NCI-H526 treated with DMSO at 0.1 percent for 48 hours (cell line): ENCODE measurements at places on chromosomes 2 and 18.

DNA sequence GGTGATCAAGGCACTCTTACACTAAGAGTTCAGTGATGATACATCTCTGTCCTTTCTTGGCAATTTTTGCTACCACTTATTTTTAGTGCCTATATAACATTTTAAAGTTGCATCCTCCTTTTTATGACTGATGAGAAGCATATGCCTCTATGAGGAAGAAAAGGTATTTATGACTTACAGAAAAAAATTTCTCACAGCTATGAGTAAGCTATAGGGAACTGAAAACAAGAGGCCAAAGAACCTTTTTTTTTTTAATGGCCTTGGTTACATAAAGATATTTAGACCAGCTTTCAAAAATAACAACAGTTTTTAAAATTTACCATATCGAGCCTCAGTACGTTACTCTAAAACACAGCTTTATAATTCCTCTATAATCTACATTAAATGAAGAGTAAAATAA, 21.3 kb downstream of the MBD5 start:
- DNase-seq = no peak

DNA sequence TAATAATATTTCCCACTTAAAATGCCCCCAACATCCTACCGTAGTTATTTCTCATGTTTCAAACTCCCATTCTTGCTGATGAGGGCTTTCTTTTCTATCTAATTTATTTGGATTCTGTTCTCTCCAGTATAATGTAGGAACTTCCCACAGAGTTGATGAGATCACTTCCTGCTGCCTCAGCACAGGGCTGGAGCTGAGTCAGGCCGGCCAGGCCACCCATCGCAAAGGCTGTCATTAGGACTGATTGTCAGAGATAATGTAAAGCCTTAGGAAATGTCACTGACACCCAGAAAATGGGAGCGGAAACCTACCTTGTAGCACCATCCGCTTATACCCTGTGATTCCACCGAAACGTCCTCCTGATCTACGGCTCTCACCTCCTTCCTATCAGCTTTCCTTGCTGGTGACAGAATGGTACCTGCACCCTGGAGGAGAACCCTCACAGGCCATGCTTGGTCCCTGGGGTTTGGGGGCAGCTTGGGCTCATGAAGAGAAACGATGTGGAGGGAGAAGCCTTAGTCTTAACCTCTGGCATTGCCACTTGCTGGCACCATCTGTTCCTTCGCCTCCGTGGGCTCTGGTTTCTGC, 672.8 kb upstream of the ID2 start:
- DNase-seq = no peak

GRCh38 chr2:136765256-136766072, at the start of gene THSD7B:
TSS of gene THSD7B (plus strand) at chr2:136765545. CDS start at chr2:136882179, 116,634 bp downstream.
- no peak for DNase-seq

DNA sequence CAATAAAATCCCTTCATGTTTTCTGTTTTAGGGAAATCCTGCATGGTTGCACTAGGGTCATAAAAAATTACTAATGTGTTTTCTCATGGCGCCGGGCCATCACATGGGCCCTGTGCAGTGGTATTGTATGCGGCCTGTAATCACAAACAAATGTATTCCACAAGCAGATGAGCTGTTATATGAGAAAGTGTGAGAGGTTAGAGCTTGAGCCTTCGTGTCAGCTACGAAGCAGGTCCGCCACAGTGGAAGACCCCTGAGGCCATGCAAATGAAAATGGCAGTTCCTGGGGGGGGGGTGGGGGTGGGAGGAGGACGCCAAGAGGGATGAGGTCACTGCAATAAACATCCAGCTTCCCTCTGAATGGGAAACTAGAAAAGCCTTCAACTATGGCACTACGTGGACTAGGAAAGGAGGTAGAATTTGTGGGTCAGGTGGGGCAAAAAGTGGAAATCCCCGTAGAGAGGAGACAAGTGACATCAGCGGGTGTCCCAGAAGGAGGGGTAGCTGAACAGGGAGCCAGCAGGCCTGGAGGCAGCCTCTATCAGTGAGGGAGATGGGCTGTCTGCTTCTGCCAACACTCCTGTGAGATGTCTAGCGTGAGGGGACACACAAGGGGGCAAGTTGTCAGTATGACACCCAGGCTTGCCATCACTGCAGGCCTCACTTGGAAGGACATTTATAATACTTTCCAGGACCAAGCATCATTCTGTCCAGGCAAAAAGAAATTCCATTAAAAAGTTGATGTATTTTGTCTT, 130.3 kb upstream of the CTAGE1 start:
- DNase-seq = peak; percentile 57

- no peak for DNase-seq
Measured at GRCh38 chr2:31950946-31951562, 59.8 kb downstream of the MEMO1 start.

DNA sequence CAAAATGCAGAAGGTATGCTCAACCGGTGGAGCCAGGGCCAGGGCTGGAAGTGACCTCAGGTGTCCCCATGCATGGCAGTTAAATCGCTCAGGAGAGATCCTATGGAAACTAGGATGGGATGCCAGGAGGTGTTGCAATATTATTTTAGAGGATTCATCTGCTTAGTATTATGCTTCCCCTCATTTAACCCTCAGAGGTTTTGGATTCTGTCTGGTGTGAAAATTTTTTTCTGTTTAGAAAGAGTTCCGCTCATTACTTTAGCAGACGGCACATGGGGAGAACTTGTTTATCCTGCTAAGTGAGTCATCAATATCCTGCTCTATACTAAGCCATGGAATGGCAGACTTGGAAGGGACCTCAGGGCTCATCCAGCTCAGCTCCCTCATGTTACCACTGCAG, 42.5 kb downstream of the TRIB2 start:
- no peak for DNase-seq

- DNase-seq = no peak
Measured at GRCh38 chr2:111930875-111931274, 32.5 kb downstream of the MERTK start.

GRCh38 chr2:173851141-173851641, 114.0 kb downstream of the SP3 start:
- no peak for DNase-seq

- no peak for DNase-seq
Measured at GRCh38 chr2:230774348-230774951, 61.8 kb downstream of the CAB39 start.

DNA sequence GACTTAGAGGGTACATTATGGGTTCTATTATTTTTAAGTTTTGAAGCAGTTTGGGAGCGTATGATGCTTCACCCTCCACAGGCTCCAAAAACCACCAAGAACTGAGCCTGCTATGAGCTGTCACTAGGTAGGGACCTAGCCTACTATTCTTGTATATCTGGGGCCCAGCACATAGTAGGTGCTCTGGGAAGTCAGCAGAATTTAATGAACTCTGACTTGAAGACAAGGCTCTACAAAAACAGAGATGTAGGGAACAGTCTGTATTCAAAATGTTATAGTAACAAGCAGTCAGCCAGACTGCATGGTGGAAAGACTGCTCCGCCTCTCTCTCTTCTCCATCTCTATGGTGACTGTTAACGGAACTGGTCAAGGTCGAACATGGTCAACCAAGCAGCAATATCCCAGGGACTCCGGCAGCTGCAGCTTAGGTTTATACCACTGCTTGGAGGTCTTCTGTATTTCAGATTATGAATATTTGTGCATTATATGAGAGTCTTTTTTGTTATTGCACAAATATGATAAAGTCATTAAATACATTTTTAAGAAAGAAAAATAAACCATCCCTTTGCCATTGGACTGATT, 22.2 kb upstream of the YWHAQ start:
- DNase-seq = no peak

- DNase-seq = no peak
Measured at GRCh38 chr18:2148823-2149222, 422.5 kb downstream of the METTL4 start.

- DNase-seq = no peak
Measured at GRCh38 chr2:206869824-206870495, 69.4 kb upstream of the CPO start.

GRCh38 chr18:48541026-48541746, 2.4 kb downstream of the CTIF start:
- peak; percentile 49 for DNase-seq

GRCh38 chr2:121565389-121566250, 34.9 kb downstream of the RNU4ATAC start:
- DNase-seq = no peak

DNA sequence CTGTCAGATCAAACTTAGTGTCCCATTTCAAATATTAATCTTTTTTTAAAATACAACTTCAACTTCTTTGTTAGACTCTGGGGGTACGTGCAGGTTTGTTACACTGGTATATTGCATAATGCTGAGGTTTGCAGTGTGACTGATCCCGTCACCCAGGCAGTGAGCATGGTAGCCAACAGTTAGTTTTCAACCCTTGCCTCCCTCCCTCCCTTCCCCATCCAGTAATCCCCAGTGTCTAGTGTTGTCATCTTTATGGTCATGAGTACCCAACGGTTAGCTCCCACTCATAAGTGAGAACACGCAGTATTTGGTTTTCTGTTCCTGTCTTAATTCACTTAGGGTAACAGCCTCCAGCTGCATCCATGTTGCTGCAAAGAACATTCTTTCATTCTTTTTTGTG, 23.9 kb downstream of the NOL10 start:
- DNase-seq = no peak

DNA sequence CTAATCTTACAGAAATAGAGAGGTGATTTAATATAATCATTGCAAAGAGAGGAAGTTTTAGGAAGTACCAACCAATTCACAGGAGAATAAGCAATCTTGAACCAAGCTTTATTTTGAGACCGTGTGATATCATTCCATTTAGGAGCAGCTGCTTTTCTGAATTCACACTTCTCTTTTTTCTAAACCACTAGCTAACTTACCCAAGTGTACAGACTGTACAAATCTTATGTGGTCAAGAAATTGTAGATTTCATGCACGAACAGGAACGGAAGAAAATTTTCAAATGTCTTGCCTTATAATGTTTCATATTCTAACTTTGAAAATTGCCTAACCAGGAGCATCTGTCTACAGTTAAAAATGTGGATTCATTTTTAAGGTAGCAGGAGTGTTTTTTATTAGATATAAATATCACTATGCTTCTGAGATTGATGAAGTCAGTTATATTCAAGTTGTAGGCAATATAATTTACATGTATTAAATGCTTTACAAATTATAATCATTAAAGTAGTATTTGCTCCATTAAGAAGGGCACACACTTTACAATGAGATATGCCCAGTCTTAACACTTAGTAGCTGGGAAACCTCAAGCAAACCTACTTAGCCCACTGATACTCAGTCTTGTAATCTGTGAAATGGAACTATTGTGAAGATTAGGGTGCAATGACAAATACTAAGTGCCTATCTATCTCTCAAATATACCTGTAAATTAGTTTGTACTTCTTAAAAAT, 302.2 kb upstream of the STON1 start:
- no peak for DNase-seq

DNA sequence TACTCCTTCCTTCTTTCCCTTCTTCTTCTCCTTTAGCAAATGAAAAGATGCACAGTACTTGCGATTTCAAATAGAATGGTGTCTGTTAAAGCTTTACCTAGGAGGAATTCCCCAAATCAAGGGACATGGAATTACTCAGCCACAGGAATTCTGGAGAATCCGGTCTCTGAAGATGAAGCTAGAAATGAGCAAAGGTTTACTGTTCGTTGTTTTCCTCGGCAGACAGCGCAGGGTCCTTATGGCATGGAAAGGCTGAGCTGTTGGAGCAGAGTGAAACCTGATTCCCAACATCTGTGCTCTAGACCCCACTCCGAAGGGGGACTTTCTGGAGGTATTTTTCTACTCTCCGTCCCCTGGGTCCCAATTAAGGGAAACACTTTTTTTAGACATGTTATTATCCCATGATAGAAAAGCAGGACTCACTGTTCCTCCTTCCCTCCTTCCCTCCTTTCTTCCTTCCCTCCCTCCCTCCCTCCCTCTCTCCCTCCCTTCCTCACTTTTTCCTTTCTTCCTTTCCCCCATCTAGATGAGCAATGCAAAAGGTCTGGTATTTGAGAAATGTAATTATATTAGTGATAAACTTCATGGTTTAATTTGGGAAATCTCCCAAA, 47.1 kb downstream of the CDCA7 start:
- no peak for DNase-seq

DNA sequence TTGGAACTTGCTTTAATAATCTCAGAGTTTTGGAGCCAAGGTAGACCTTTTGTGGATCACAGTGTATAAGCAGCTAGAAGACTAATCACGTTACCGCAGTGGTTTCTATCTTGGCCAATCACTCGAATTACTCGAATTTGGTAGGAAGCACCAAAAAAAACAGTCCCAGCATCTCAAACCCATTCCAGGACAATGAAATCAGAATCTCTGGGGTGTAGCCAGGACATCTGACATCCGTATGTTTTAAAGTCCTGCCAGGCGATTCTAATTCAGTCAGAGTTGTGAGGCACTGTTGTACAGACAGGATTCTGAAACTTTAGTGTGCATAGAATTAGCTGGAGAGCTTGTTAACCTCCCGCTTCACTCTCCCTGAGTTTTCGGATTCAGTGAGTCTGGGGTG, 30.8 kb downstream of the GRHL1 start:
- no peak for DNase-seq

- no peak for DNase-seq
Measured at GRCh38 chr2:131046028-131046917, 47.0 kb downstream of the FAM168B start.

DNA sequence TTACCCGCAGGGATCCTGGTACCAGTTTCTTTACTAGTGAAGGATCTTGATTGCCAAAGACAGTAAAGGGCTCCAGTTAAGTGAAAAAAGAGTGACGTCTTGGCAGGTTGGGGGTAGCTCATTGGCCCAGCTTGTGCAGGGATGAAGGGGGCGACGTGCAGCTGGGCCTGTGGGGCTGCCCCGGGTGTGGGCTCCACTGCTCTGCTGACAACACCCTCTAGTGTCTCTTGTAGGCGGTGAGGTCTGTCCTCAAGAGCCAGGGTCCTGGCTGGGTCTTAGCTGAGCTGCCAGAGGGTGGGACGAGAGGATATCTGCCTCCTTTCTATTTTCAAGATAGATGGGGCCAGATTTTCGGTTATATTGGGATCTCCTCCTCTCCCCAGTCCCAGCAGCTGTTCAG, 6.1 kb downstream of the ARHGEF4 start:
- no peak for DNase-seq

- no peak for DNase-seq
Measured at GRCh38 chr2:9675415-9676351, 44.9 kb upstream of the YWHAQ start.
